ENCODE measurements at places on chromosomes 5 and 9.

DNA sequence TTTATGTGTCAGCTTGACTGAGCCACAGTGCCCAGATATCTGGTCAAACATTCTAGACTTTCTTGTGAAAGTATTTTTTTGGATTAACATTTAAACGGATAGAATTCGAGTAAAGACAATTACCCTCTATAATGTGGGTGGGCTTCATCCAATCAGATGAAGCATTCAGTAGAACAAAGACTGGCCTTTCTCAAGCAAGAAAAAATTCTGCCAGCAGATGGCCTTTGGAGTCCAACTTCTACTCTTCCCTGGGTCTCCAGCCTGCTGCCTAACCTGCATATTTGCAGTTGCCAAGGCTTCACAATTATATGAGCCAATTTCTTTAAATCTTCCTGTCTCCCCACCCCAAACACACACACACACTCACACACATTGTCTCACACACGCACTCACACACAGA is 86.4 kb downstream of the MED10 start:
- no peak for DNase-seq

DNA sequence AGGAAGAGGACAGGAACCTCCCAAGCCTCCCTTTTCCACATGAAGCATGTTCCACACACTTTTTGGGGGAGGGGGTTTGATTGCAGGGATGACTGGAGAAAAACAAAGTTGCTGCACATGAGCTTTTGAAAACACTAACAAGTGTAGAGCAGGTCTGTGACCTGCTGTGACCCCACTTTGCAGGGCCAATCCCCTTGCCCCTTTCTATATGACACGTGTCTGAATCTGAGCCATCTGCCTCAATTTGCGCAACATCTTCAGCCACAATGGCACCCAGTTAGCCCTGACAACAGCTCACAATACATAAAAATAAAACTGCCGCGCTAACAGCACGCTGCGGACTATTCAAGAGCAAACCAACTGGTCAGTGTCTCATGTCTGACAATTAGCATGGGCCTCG is 227.8 kb upstream of the TBCA start:
- no peak for DNase-seq

DNA sequence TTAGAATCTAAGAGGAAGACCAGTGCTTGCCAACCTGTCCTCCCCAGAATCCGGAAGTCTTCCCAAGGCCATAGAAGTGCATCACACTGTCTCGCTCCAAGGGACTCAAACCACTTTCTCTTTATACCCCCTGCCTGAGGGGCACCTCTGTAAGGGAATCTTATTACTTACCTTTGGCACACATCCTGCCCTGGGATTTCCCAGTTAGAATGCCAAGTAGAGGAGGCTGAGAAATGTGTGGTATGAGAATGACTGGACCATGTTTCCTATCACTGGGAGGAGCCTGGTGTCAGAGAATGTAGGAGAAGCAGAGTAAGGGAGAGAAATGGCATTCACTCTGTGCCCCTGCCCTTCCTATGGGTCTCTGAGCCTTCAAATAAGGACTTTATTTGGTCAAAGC is 85.8 kb downstream of the AOPEP start:
- DNase-seq = no peak

- no peak for DNase-seq
These were observed 24.5 kb downstream of the LECT2 start for GRCh38 chr5:135930029-135930948.

DNA sequence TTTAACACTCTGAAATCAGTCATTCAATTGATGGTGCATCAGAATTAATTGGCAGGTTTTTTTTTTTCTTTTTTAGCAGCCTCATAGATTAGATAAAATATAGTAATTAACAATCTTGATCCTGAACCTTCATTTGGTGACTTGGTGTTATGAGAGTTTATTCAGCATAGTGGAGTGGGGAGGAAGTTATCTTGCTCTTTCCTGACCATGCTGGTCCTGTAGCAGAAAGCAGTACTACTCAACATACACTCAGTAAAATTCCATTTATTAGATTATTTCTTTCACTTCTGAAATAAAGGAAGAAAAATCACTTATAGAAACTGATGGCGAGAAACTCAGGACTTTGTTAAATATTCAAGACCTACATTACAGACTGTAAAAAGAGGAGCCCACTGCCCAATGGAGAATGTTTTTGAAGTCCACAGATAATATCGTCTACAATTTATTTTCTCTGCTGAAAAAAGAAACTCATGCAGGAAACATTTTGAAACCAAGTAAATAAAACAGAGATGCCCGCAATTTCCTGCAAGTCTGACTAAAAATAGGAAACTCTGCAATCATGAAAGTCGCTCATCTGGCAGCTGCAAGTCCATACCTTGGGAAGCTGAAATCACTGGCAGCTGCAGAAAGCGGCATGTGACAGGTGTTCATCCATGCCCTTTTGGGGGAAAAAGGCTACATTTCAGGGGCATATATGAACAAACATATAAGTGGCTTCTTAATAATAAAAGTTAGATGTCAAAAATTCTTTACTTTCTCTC is 233.2 kb upstream of the RFX3 start:
- no peak for DNase-seq

GRCh38 chr5:83552275-83552674 is 80.7 kb downstream of the VCAN start:
- DNase-seq = no peak

DNA sequence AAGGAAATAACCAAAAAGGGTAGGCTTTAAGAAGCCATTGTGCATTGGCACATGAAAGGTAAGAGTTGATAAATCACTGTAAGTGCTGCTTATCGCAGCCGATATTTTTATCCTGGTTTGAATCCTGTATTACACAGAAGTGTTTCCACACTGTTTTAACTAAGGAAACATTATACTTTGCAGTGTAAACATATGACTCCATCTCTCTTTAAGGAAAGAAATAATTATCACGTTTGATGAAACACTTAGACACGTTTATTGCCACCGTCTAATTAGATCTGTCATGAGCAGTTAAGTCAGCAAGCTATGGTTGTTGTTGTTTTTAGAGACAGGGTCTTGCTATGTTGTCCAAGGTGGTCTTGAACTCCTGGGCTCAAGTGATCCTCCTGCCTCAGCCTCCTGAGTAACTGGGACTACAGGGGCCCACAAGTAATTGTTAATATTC is 85.7 kb upstream of the TNFAIP8 start:
- no peak for DNase-seq

GRCh38 chr5:40356248-40356647 is 323.5 kb upstream of the PTGER4 start:
- no peak for DNase-seq

- DNase-seq = no peak
These were observed 447.1 kb downstream of the LRRC70 start for GRCh38 chr5:63025679-63026078.

DNA sequence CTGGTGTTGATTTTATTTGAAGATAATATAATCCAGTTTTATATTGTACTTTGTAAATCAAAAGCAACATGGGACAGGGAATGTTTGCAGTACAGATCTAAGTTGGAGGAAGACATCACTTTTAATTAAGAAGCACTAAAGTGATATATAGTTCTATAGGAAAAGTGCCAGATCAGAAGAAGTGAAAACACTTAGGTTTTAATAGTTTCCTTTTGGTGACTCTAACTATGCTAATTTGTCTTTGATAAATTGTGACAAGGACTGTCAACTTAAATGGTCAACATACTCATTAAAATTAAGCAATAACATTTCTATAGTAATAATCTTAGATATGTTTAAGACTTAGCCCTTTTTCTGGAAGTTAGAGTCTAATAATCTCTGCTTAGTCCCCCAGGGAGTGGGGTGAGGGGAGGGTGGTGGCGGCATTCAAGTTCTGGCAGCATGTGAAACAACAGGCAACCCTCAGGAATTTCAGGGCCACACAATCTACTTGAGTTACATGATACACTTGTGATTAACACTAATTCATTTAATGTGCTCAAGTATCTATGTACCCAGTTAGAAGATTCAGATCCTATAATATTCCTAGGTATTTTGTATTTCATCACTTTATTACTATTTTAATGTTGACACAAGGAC is 1026.5 kb downstream of the NR2F1-AS1 start:
- DNase-seq = no peak

DNA sequence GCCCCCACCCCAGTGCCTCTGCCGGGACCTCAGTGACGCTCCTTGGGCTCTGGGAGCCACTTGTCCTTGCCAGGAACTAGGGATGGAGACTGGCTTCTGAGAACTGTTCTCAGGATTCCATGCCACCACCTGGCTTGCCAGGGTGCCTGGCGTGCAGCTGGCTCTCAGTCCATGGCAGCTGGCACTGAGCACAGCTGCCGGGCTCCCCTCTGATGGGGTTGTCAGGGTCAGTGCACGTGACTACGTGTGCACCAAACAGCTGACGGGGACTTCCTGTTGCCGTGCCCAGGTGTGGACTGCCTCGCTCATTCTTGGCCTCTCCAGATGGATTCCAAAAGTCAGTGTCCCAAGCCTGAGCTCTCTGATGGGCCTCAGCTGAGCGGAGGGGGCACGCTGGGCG is 9.4 kb downstream of the KCNT1 start:
- DNase-seq = no peak

DNA sequence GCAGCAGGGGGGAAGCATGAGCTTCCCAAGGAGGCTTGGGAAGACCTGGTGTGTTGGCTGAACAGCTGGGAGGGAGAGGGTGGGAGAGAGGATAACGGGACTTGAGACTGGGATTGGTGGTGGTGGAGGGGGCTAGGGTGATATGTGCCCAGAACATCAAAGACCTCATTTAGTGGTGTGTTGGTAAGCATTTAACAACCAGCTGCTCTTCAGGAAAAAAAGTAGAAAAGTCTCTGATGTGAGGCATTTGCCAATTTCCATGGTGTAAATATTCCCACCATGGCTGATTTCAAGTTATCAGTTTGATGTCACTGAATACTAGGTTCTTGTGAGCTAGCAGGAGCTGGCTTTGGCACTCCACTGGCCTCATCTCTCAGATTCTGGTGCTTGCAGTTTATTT is 170.8 kb downstream of the MACROH2A1 start:
- DNase-seq = no peak

- DNase-seq = no peak
These were observed 14.7 kb downstream of the GM2A start for GRCh38 chr5:151267491-151268260.

DNA sequence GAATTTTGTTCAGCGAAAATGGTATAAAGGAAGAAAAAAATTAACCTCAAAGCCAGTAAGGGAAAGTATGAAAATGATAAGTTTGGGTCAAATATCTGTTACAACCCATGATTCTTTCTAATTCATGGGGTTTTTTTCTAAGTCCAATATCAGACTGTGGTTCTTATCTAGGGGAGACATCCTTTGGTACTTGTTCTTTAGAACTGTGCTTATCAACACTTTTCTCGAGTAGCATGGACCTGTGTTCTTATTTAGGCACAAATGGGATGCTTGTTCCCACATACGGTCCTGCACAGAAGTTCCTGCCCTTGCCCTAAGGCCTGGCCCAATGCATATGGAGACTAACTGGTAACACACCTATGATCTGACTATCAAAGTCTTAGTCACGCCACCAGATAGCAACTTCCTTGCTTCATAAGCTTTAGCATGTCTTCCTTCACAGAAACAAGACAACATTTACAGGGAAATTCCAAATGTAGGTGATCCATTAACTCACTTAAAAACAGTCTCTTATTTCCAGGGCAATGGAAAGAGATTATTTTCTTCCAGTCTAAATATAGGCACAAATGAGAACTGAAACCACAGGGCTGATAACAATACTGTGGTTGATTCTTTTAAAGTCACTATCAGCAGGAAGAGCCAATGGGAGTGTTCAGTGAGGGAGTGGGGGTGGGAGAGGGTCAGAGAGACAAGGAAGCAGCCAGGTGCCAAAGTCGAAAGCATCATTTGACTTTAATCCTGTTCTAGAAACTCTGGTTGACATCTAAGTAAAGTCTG is 268.8 kb upstream of the ANKRD55 start:
- DNase-seq = no peak

DNA sequence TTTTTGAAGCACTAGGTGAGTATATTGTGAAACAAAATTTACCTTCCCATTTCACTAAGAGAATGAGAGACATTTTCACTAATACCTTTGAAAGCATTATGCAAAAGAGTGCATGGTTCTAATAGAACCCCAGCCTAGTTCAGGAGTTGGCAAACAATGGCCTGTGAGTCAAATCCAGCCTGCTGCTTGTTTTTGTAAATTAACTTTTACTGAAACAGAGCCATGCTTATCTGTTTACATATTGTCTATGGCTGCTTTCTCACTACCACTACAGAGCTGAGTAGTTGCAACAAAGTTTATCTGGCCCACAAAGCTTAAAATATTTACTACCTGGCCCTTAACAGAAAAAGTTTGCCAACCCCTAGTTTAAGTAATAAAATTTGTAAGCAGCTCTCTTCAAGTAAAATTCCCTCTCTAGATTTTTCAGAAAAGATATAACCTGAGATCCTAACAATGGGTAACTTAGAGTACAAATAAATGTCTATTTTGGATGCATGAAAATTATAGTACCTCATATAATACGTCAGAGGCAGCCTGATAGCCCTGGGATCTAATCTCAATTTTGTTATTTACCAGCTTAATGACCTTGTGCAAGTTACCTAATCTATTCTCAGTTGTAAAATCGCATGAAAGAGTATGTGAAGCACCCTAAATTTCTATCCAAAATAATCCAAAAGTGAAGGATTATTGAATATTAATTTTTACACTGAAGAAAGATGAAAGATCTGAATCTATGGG is 50.7 kb upstream of the ARL15 start:
- DNase-seq = no peak

DNA sequence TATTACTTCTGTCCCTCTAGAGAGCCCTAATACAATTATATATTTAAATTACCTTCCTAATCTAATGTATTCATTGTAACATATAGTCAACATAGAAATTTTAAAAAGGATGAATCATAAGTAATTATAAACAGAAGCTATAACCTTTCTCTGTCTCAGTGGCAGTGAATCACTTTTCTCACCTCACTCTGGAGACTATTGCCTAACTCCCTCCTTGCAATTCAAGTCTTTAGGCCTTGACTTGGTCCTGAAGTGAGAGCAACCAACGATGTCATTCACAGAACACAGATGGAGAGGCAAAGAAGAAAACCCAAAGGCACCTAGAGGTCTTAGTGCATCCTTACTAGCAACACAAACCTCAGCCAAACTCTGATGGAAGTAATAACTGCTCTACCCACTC is 133.3 kb upstream of the DPYSL3 start:
- DNase-seq = no peak

DNA sequence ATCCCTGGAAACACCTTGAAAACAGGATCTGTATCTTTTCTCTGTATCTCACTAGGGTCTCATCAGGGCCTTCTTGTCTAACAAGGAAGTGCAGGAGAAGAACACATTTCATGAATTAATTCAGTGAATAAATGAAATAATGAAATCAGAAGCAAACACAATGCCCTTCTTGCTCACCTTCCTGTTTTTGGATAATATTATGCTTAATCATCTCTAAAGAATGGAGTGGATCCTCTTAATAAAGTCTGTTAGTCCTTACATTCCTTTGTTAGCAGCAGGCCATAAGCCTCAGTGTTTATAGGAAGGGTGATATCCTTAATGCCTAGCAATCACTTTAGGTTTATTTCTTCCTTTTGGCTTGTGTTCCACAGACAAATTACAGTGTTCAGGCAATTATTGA is 837.1 kb upstream of the SEMA6A start:
- DNase-seq = no peak

- DNase-seq = no peak
These were observed 46.5 kb downstream of the PSMB7 start for GRCh38 chr9:124368692-124369091.

- DNase-seq = no peak
These were observed 31.2 kb downstream of the NIPSNAP3B start for GRCh38 chr9:104795082-104795481.

- DNase-seq = no peak
These were observed 12.9 kb upstream of the RHOBTB3 start for GRCh38 chr5:95718203-95718602.

GRCh38 chr5:146682899-146683532 is 167.0 kb upstream of the GPR151 start:
- DNase-seq = no peak

GRCh38 chr5:32444431-32445286 is at the start of gene ZFR:
ZFR (minus strand) TSS chr5:32444740; CDS start chr5:32444658, 82 bp downstream.
- peak; percentile 80 for DNase-seq

Measured in stimulated activated CD8-positive, alpha-beta memory T cell treated with anti-CD3 and anti-CD28 coated beads, Interleukin-7, amount 100 ng/mL, for 24 hours (primary cell).